ENCODE measurements at places on chromosomes 12 and 14.

GRCh38 chr12:1595690-1596347, 1.4 kb upstream of the FBXL14 start:
- no peak for DNase-seq

DNA sequence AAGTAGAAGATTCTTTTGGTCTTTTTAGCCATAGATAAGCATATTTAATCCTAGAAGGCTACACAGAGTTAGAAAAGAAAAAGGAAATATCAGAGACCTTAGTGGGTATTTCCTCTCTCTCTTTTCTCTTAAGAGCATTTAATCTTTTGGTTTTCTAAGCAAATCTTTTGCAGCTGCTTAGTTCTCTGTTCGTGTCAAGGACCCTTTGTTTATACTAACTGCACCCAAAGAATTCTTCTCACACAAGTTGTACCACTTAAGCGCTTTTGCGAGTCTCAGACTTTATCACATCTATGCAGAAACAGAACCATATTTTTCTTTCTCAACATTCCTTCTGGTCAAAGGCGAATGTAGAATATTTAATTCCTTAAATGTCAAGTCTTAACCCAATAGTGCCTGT, 17.9 kb upstream of the NID2 start:
- DNase-seq = no peak

GRCh38 chr12:3655328-3655900, 97.5 kb downstream of the CRACR2A start:
- DNase-seq = no peak

DNA sequence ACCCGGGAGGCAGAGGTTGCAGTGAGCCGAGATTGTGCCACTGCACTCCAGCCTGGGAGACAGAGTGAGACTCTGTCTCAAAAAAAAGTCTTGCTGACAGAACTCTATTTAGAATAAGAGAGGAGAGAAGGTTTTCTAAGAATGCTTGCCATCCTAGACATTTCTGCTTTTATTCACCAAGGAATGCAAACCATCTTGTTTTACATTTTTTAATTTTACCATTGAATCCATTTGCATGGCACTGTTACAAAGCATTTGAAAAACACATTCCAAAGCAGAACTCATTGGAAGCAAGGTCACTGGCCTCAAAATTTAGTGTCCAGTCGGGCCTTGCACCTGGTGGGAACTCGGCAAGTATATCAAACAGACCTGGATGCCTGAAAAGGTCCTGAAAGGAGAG, 44.2 kb upstream of the RASSF3 start:
- no peak for DNase-seq

DNA sequence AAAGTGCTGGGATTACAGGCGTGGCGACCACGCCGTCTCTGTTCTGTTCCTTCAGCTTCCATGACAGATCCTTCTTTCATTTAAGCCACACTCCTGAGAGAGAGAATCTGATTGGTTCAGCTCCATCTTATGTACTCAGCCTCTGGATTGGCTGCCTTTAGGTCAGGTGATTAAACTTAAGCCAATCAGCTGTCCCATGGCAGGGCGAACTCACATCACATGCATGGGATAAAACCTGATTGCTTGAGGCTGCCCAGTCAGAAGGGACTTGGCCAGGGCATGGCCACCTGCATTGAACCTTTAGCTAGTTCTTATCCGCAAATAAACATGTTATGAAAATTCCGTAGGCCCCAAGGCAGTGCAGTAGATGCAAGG, 274.2 kb downstream of the SUDS3 start:
- DNase-seq = no peak

DNA sequence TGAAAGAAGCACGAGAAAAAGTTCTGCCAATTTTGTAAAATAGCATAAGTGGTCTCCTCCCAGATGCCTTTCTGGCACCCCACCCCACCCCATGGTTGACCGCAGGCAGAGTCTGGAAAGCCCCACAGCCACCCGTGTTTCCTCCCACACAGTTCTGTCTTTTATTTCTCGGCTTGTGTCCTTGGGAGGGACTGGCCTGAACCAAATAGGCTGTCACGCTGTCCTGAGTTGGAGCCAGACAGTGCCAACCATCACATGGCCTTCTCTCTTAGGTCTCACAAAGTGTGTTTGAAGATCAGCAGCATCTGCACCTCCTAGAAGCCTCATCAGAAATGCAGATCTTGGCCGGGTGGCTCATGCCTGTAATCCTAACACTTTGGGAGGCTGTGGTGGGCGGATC, 10.2 kb upstream of the LTA4H start:
- no peak for DNase-seq

GRCh38 chr12:65946821-65947220, 122.5 kb downstream of the HMGA2 start:
- DNase-seq = no peak

DNA sequence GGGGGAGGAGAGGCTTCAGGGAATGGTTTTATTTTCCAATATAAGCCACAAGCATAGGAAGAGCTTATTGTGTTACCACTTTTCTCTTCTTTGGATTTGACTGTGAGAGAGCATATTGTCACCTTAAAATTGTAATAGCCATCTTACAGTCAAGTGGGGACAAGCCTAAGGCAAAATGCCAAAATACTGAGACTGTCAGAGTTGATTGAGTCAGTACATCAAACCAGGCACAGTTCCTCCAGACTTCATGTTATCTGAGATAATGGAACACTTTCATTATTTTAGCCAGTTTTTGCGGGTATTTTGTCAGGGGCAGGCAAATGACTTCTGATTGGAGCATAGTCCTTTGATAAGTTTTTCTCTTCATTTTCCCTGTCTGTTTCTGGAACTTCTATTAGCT, 19.5 kb upstream of the NUBPL start:
- DNase-seq = no peak

GRCh38 chr14:90604356-90604755, 207.5 kb downstream of the CALM1 start:
- DNase-seq = no peak

GRCh38 chr12:88242571-88242925, 100.4 kb downstream of the TMTC3 start:
- no peak for DNase-seq

DNA sequence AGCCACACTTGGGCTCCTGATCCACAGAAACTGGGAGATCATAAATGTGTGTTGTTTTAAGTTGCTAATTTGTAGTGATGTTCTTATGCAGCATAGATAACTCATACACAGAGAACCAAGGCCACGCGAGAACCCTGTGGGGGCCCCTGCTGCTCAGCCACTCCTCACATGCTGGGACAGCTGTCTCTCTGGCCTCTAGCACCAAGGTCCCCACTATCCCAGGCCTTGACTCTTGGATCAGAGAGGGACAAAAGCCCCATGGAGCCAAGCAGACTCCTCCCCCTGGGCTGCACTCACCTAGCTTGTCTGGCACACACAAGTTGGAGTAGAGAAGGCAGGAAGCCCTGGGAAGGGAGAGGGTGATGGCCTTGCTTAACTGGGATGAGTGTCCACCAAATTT, 11.3 kb downstream of the PLD4 start:
- no peak for DNase-seq

GRCh38 chr12:32618115-32618514, 61.0 kb upstream of the DNM1L start:
- DNase-seq = no peak

GRCh38 chr12:120685522-120685921, 1.4 kb upstream of the MLEC start:
- DNase-seq = no peak

GRCh38 chr12:104280111-104280510, 23.4 kb upstream of the EID3 start:
- DNase-seq = no peak

GRCh38 chr12:15939111-15939510, 28.0 kb downstream of the DERA start:
- DNase-seq = no peak

Measured in HS-5 (cell line).